ENCODE measurements at places on chromosomes 4 and X. TPM values are rescaled to one million over a fixed set of nuclear protein-coding genes. Genes with fewer than 3 reads are reported as not detected.
A peak's percentile ranks its signal among the peaks of the same experiment; 100 is the strongest.

DNA sequence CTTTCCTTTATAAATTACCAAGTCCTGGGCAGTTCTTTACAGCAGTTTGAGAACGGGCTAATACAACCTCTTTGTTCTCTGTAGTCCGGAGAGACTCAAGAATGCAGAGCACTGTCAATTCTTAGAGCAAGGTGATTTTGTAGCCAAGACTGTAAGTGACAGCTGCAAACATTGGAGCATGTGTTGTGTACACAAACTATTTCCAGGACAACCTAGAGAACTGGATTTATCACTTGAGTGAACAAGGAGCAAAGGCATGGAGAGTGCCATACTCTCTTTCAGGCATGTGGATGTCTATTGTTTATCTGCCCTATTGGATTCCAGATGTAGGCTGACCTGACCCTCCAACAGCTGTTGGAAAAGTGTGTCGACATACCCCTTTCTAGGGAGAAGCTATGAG is 153.9 kb downstream of the SPANXN3 start:
- DNase-seq = no peak
- H3K4me1 ChIP-seq = no peaks in the 10 kb centered on the region
- H3K4me3 ChIP-seq = no peak overlapping the region

- no peak overlapping the region for H3K27ac ChIP-seq
- H3K27me3 ChIP-seq = no peaks in the 10 kb centered on the region
- no peaks in the 10 kb centered on the region for H3K36me3 ChIP-seq
Measured at GRCh38 chrX:69158166-69158980, 6.9 kb downstream of the PJA1 start.

DNA sequence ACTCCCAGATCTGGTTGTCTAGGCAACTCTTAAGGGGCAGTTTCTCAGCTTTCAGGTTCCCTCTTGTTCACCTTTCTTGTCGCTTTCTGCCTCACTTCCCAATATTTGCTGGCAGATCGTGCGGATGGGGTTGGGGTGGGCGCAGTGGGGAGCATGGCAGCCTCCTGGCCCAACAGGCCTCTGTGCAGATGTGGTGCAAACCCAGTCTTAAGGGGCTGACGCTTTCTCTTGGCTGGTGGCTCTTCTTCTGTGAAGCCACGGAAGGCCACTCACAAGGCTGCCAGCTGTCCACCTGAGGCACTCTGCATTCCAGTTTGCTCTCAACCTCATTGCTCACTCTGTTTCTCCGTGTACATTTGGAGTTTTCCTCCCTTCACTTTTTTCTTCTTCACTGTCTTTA is 61.7 kb downstream of the NBDY start:
- no peaks in the 10 kb centered on the region for H3K27me3 ChIP-seq
- H3K27ac ChIP-seq = no peak overlapping the region
- H3K4me3 ChIP-seq = no peak overlapping the region
- no peak for DNase-seq

Gene GPM6B
- total RNA-seq = not detected

DNA sequence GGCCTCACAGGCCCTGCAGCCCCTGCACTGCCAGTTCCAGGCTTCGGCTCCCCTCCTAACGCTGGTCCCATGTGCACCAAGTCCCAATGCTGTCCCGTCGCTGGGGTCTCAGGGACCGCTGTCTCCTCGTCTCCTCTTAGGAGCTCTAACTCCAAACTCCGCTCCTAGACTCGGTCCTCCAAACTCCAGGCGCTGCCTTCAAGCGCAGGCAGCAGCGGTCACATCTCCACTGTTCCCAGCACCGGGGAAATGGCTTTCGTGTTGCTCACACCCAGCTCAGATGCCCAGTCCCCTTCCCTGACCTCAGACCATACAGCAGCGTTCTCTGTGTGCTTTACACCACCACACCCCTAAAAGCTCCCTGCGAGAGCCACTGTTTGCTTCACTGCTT is 19.6 kb upstream of the HMX1 start:
- no peak overlapping the region for H3K27ac ChIP-seq
- no peak for DNase-seq
- no peaks in the 10 kb centered on the region for H3K36me3 ChIP-seq
- H3K27me3 ChIP-seq = peaks cover 49% of the 10 kb centered on the region
- no peaks in the 10 kb centered on the region for H3K4me1 ChIP-seq

GRCh38 chr4:22870847-22871449 is 178.2 kb downstream of the GBA3 start:
- H3K4me3 ChIP-seq = no peak overlapping the region
- H3K4me1 ChIP-seq = no peaks in the 10 kb centered on the region

DNA sequence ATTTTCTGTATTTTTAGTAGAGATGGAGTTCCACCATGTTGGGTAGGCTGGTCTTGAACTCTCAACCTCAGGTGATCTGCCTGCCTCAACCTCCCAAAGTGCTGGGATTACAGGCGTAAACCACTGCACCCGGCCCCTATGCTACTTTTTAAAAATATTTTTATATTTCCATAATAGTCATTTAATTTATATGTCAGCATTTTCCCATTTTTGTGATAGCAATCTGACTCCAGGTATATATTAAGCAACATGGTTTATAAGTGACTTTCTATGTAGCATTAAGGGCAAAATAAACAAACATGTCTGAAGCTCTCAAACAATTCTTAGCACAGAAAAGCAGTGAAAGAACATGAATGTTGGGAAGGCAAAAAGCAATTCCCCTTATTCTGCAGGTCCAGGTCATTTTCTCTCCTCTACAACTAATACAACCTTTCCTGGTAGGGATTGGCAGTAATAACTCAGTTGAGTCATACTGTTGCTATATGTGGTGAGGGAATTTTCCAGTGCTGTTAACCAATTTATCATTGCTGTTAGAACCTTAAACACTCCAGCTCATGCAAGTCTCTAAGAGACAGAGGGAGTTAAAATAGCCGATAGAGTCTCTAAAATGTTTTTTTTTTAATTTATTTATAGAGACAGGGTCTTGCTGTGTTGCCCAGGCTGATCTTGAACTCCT is 24.0 kb downstream of the SMIM14 start:
- H3K27me3 ChIP-seq = no peaks in the 10 kb centered on the region
- H3K36me3 ChIP-seq = peaks cover 21% of the 10 kb centered on the region
- H3K4me1 ChIP-seq = peaks cover 55% of the 10 kb centered on the region
- peak overlapping the region; percentile 84 for H3K27ac ChIP-seq

DNA sequence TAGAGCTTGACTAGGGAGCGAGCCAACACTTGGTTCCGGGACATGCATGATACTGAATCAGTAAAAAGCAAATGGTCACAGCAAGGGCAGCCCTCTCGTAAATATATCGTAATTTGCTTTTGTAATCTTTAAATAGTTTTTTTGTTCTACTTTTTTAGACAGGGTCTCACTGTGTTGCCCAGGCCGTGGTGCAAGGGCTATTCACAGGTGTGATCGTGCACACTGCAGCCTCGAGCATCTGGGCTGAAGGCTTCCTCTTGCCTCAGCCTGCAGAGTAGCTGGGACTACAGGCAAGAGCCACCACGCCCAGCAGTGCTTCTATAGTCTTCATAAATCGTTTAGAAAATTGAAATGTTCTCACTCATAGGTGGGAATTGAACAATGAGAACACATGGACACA is 309.7 kb downstream of the TENM3 start:
- H3K4me3 ChIP-seq = no peak overlapping the region
- no peaks in the 10 kb centered on the region for H3K27me3 ChIP-seq
- no peaks in the 10 kb centered on the region for H3K36me3 ChIP-seq
- no peak overlapping the region for H3K27ac ChIP-seq
- H3K4me1 ChIP-seq = no peaks in the 10 kb centered on the region

Gene NAP1L2
- 2.0 TPM for total RNA-seq

DNA sequence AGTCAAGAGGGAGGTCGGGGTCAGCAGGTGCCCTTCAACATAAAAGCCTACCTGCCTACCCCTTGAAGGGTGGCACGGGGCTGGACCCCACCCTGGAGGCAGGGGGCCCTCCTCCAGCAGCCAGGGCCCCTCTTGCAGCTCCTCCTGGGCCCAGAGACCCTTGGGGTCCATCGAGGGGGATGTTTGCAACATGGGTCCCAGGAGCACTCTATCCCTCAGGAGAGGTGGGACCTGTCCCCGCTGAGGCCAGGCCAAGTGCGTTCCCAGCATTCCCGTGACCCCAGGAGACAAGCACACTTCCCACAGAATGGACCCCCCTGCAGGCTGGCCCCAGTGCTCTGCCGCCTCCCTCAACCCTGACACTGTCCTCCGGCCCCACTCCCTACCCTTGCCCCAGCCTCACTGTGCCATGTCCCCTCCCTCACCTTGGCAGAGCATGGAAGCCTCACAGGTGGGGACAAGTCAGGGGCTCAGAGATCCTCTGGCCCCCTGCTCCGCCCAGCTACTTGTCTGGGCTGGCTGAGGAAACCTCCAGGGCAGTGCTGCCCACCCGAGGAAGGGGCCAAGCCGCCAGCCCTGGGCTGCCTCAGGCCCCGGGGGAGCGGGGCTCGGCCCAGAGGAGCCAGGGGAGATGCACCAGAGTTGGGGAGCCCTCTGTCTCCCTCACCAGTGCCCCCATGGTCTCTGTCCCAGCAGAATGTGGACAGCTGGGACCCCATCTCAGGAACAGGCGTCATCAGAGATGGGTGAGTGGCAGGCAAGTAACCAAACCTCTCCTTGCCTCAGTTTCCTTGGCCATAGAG is 2.2 kb downstream of the MXD4 start:
- no peaks in the 10 kb centered on the region for H3K27me3 ChIP-seq
- H3K27ac ChIP-seq = no peak overlapping the region
- no peak overlapping the region for H3K4me3 ChIP-seq
- peaks cover 47% of the 10 kb centered on the region for H3K4me1 ChIP-seq
- H3K36me3 ChIP-seq = no peaks in the 10 kb centered on the region

GRCh38 chr4:186798951-186799659 is 75.4 kb upstream of the FAT1 start:
- DNase-seq = no peak
- no peaks in the 10 kb centered on the region for H3K36me3 ChIP-seq
- no peaks in the 10 kb centered on the region for H3K4me1 ChIP-seq
- H3K27ac ChIP-seq = no peak overlapping the region
- no peak overlapping the region for H3K4me3 ChIP-seq
- H3K27me3 ChIP-seq = no peaks in the 10 kb centered on the region

- H3K27ac ChIP-seq = no peak overlapping the region
- no peaks in the 10 kb centered on the region for H3K4me1 ChIP-seq
- no peak for DNase-seq
- H3K4me3 ChIP-seq = no peak overlapping the region
- H3K27me3 ChIP-seq = no peaks in the 10 kb centered on the region
Measured at GRCh38 chr4:112082954-112083586, 62.2 kb upstream of the FAM241A start.

- no peaks in the 10 kb centered on the region for H3K36me3 ChIP-seq
- H3K4me1 ChIP-seq = no peaks in the 10 kb centered on the region
- H3K27me3 ChIP-seq = no peaks in the 10 kb centered on the region
- H3K4me3 ChIP-seq = no peak overlapping the region
Measured at GRCh38 chrX:18931972-18932371, 51.9 kb downstream of the PHKA2 start.

- peaks cover 4% of the 10 kb centered on the region for H3K36me3 ChIP-seq
- no peaks in the 10 kb centered on the region for H3K27me3 ChIP-seq
- DNase-seq = no peak
- peak overlapping the region; percentile 63 for H3K4me3 ChIP-seq
- peaks cover 17% of the 10 kb centered on the region for H3K4me1 ChIP-seq
- peak overlapping the region; percentile 78 for H3K27ac ChIP-seq
Measured at GRCh38 chrX:155071694-155072280, 479 bp downstream of the BRCC3 start.

- no peaks in the 10 kb centered on the region for H3K27me3 ChIP-seq
- DNase-seq = no peak
- no peaks in the 10 kb centered on the region for H3K36me3 ChIP-seq
- H3K4me1 ChIP-seq = no peaks in the 10 kb centered on the region
Measured at GRCh38 chr4:145299380-145300076, 119.1 kb upstream of the OTUD4 start.

DNA sequence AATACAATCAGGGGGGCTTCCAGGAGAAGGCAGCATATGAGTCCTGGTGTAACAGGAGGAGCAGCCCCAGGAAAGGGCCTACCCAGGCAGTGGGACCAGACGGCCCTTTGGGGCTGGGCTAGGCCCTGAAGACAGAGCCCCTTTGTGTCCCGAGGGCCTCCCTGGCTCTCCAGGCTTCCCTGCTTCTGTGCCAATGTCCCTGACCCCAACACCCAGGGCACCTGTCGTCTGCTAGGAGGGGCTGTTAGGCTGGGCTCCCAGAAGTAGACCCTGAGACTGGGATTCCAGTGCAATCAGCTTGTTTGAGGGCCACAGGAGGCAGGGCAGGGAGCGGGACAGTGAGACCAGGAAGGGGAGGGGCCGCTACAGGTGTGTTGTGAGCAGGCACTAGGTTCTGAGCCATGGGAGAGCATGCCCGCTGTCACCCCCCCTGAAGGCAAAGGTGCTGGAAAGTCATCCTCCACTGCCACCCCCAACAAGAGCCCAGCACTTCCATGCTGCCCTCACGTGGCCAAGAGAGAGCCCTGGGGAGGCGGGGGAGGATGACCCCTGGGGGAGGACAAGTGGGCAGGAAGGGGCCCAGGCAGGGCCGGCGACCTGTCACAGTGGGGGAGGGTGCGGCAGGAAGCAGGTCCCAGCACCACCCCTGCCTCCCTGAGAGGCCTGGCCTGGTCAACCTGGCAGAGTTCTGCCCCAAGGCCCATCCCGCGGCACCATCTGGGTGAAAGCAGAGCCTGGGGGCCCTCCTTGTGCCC is 64.8 kb downstream of the ADRA2C start:
- no peak overlapping the region for H3K27ac ChIP-seq
- no peaks in the 10 kb centered on the region for H3K4me1 ChIP-seq
- no peaks in the 10 kb centered on the region for H3K36me3 ChIP-seq
- no peaks in the 10 kb centered on the region for H3K27me3 ChIP-seq

DNA sequence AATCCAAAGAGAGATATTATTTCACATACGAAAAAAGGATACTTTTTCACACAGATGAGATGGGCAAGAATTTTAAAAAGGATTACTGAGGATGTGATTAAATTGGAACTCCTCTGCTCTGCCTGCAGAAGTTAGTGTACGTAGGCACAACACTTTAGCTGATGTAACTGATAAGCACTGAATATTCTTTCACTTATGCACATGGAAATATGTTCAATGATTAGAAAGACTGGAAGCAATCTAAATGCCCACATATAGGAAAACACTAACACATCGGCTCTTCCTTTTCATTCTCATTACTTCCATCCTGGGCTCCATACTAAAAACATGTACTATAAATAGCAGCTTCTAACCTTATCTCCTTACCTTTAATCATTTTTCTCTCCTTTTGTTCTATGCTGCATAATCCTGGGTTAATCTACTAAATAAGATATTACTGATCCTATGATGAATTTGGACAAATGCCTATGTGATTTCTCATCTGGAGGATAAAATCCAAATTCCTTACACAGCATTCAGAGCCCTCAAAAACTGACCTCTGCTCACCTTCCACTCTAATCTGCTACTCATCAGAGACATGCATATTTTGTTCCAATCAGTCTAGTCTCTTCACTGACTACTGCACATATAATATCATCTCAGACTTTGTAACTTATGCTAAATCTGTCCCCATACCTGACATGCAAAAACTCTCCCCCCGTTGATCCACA is 197.8 kb downstream of the PDGFC start:
- H3K4me3 ChIP-seq = no peak overlapping the region
- no peaks in the 10 kb centered on the region for H3K36me3 ChIP-seq
- DNase-seq = no peak
- no peaks in the 10 kb centered on the region for H3K4me1 ChIP-seq

All from B cell (primary cell).